ENCODE measurements at places on chromosomes 1 and 21.

DNA sequence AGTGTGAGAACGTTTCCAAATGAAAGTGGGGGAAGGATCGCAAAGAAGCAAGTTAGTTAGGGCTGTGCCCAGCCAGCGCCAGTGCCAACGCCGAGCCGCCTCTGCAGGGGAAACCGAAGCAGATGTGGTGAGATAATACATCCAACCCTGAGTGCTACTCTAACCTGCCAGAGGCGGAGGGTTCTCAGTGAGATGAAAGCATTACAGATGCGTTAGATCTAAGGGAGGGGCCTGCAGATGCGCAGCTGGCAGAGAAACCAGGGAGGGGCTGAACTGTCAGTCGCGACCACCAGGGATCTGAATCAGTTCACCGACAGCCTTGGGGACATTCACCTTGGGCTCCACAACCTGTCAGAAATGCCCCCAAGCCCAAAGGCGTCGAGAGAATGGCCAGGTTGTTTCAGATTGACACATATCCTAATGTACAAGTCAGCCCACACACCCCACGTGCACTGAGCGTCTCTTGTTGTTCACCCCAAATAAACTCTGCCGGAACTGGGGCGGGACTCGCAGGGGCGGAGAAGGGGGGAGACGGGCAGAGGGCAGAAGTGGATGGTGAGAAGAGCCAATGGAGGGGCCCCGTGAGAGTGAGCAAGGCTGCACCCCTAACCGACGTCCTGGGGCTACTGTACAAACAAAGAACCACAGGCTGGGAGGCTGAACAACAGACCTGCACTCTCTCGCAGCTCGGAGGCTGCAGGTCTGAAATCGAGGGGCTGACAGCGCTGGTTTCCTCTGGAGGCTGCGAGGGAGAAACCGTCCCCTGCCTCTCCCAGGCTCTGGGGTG lies 8.7 kb upstream of the UMODL1 start:
- DNase-seq, result no peak

- DNase-seq, result no peak
Observed at GRCh38 chr1:173020138-173020750, 30.5 kb downstream of the TNFSF18 start.

DNA sequence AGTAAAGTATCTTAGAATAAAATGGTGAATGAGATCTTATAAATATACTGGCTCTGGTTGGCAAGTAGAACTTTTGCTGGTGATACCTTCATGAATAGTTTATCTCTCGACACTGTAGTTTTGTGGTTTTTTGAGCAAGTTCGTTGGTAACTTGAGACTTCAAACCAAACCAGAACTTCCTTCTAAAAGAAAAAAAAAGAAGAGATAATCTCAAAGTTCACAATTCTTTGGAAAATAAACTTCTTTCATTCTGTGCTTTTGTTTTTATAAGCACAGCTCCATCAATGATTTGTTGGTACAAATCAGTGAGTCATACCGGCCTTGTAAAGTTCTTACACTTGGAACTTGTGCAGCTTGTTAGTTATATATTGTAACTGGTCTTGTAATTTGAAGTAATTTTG lies 2.3 kb downstream of the HIPK1 start:
- no peak for DNase-seq

- no peak for DNase-seq
Observed at GRCh38 chr1:99180915-99181314, 83.4 kb upstream of the PLPPR4 start.

DNA sequence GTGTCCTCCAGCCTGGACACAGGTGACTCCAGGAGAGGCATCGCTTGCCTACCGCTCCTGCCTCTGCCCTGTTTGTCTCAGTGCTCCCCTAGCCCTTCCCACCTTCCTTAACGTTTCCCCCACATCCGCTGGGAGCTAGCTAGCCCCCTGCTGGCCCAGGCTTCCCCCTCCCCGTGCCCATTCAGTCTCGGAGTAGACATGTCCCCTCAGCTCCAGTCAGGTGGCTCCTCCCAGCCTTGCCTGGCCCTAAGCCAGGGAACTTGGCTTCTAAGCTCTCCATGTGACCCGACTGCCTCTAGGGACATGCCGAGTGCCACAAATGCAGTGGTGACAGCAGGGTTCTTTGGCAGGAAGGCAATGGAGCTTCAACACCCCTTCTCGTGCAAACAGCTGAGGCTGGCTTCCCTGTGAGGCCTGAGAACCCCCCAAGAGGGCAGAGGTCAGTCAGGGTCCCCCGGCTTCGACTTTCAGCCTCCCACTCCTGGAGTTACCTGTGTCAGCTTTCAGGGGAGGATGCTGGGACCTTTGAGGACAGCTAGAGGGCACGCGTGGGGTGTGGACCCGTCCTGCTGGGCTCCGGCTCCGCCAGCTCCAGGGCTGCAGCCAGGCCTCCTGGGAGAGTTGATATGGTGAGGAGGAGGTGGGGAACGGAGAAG lies 16.2 kb downstream of the DRAXIN start:
- DNase-seq, result no peak

- DNase-seq, result no peak
Observed at GRCh38 chr1:225842788-225843425, 33.0 kb downstream of the EPHX1 start.
